ENCODE measurements at places on chromosomes 4 and X.

GRCh38 chr4:40144716-40145115, 52.1 kb upstream of the RHOH start:
- DNase-seq = no peak

DNA sequence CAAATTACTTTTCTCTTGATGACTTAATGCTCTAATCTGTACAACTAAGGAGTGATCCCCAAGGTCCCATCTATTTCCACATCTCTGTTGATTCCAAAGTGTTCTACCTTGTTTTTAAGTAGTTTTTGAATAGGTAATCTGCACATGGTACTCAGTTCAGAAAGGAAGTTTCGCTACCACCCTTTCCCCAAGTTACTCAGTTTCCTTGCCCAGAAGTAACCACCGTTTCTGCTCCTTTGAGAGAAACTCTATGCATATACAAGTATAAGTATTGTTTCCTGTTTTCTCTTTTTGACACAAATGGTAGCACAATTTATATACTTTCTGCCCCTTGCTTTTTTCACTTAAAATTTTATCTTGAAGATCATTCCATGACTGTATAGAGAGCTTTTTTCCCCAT, 18.1 kb downstream of the TMEM154 start:
- no peak for DNase-seq

GRCh38 chr4:78937837-78938236, 1.4 kb downstream of the PAQR3 start:
- DNase-seq = no peak

- DNase-seq = peak; percentile 3
Measured at GRCh38 chr4:8771258-8771590, 100.4 kb downstream of the HMX1 start.

DNA sequence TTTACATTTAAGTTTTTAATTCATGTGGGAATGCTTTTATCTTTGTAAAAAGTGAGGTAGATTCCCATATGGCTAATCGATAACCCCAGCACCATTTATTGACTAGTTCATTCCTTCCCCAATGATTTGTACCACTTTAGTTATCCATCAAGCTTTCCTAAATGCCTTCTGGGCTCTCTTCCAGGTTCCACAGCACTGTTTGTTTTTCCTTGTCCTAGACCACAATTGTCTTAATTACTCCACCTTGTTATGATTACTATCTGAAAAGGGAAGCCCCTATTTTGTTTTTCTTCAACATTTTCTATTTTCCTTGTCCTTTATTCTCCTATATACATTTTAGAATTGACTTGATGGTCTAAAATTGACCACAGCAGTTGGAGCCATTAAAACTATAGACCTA, 48.5 kb upstream of the GPRIN3 start:
- no peak for DNase-seq

DNA sequence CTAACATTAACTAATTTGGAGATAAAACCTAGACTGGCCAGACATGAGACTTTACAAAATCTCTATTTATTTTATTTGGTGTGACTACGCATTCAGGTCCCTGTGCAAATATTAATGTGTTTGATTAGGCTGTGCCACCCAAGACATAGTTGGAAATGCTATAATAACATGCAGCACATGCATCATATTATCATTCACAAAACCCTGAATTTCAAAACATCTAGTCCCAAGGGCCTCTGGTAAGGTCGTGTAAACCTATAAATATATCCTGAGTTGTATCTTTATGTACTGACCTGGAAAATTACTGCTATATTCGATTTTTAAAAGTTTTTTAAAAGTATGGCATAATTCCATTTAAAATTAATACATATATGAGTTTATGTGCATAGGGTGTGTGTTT, 47.1 kb upstream of the FAT4 start:
- DNase-seq = no peak

GRCh38 chr4:576991-577498, 950 bp upstream of the TMEM271 start:
- DNase-seq = no peak

Data from body of pancreas (tissue), 4 donors.